ENCODE measurements at places on chromosomes 6 and 20.

- no peak for DNase-seq
These were observed 21.8 kb downstream of the HLA-E start for GRCh38 chr6:30511169-30511546.

DNA sequence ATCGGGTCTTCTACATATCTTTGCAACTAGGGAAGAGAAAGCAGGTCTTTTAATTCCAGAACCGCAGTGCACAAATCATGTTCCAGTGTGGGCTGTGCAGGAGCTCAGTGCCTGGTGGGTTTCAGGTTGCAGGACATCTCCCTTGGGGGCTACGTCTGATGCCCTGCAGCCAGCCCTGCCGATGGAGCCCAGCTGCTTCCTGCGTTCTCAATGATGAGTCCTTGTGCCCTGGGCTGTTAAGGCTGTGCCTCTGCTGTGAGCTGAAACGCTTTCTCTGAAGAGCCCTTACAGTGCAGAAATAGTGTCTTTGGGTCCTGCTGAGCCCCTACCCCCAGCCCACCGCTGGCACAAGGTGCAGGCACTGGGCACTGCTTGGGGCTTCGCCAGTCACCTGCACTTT, 192.9 kb downstream of the SYNDIG1 start:
- DNase-seq: no peak

- no peak for DNase-seq
These were observed 496.6 kb upstream of the EPHA7 start for GRCh38 chr6:93915961-93916360.

DNA sequence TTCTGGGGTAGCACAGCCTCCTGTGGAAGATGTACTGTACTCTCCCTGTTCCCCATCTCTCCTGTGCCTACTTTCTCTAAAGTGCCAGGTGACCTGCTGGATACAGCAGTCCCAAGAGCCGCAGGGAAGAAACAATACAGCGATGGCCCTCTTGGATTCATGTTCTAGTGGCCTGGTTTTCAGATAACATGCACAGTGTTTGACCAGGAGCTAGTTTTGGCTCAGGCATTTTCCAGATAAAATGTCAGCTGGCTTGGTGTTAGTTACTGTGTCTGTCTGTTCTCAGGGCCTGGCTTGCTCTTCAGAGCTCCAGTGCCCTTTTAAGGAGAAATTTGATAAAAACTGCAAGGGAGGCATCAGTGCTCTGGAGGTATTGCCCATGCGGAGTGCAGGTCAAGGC, 41.3 kb downstream of the GABRR2 start:
- no peak for DNase-seq

GRCh38 chr6:47306887-47307286, 2.8 kb downstream of the TNFRSF21 start:
- DNase-seq: no peak

DNA sequence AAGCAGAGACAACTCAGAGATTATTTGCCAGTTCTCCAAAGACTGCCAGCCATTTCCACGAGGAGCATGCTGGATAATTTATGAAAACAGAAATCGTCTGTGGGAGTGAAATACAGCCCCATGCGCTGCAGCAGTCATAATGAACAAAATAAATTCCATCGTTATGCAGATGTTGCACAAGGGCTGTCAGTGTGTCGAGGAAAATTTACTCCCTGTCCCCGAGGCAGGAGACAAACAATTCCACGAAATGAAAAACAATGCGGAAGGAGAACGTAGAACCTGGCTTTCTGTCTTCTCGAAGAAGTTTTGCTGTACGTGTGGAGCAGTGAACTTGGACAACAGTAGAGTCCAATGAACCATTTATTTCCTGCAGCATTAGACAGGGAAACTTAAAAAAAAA, 399.4 kb downstream of the CD83 start:
- DNase-seq: no peak

DNA sequence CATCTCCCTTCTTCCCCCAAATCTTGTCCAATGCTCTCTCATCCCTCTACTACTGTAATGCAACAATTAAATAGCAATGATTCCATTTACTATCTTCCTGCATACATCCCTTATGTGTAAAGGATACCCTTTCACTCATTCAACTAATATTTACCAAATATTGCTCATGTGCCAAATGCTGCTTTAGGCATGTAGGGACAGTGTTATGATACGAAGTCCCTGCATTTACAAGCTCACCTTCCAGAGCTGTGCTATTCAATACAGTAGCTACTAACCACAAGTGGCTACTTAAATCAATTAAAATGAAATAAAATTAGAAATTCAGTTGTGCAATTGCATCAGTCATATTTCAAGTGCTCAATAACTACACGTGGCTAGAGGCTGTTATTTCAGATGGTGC, 41.1 kb downstream of the GMDS start:
- no peak for DNase-seq

All from islet precursor cell (in vitro differentiated cells).